ENCODE measurements at places on chromosomes 3 and 15.
A peak's percentile ranks its signal among the peaks of the same experiment; 100 is the strongest.

DNA sequence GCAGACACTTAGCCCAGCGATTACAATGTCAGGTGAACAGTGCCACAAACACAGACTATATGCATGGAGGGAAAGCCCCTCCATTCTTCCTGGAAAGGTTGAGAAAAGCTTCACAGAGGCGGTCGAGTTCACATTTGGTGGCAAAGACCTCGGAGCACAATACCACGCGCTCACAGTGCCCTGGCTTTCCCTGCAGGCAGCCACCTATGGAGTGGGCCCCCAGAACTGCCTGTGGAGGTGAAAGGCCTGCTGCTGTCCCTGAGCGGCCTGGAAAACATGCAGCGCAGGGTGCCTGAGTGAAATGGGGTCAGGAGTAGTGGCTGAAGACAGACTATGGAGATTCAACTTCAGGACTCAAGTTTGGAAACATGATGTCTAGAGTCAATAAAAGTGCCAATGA lies 26.9 kb downstream of the PDIA5 start:
- DNase-seq = no peak

GRCh38 chr3:58658508-58658907 lies 8.1 kb downstream of the FAM3D start:
- no peak for DNase-seq

- DNase-seq = no peak
Observed at GRCh38 chr15:92962914-92963313, 62.8 kb downstream of the CHD2 start.

DNA sequence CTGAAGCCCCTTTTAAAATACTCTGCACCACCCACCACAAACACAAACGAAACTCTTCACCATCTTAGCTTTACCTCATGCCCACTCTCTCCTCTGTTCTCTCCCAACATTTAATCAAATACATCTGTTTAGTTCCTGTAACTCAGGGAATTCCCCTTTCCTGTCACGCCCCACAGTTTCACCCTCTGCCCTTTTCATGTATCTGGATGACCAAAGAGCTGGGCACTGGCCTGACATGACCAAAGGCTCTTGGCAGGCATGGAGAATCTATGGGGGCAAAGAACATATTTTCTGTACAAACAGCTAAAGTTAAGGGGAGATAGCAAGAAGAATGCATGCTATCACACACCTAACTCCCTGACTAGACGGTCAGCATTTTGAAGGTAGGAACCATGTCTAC lies 270.0 kb downstream of the TBL1XR1 start:
- DNase-seq = no peak

DNA sequence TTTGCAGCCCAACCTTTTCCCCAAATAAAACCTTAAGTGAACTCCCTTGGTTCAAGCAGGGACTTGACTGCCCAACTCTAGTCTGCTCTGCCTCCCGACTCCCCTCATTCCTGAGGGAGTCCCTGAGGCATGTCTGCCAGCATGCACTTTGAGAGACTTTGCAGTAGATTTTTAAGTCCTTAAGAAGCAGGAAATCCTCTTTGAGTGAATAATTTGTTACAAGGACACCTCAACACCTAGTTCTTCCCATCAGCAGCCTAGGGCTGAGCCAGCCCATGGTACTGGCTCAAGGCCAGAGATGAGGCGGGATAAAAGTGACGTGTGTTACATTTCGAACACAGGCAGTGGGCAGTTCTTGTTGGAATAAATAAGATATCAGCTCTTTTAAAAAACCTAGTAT lies 204.3 kb upstream of the SLC2A2 start:
- DNase-seq = no peak

DNA sequence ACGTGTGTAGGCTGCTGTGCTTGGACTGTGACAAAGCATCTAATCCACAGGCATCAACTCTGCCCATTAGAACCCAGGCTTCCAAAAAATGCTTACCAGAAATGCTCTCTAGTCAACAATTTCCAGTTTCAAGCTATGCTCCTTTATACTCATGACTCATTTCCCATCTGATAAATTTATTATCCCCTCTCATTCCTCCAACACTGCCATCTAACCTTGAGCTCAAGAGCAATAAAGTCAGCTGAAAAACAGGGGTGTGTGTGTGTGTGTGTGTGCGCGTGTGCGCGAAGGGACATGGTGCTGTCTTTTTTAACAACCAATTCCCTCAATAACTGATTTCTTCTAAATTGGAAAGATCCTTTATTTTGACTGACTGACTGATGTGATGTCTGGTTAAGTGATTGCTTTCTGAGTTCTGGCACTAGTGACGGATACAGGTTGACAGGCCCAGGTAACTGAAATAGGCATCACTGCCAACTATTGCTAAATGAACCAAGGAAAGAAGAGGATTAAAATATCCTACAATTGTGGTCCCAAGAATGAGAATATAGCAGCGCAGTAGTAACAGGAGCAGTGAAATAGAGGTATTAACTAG lies 405.5 kb downstream of the ZNF385D start:
- DNase-seq = no peak

GRCh38 chr3:155690921-155691320 lies 54.0 kb downstream of the PLCH1 start:
- no peak for DNase-seq

GRCh38 chr3:186825294-186825821 lies 17.2 kb upstream of the ADIPOQ start:
- peak; percentile 34 for DNase-seq

DNA sequence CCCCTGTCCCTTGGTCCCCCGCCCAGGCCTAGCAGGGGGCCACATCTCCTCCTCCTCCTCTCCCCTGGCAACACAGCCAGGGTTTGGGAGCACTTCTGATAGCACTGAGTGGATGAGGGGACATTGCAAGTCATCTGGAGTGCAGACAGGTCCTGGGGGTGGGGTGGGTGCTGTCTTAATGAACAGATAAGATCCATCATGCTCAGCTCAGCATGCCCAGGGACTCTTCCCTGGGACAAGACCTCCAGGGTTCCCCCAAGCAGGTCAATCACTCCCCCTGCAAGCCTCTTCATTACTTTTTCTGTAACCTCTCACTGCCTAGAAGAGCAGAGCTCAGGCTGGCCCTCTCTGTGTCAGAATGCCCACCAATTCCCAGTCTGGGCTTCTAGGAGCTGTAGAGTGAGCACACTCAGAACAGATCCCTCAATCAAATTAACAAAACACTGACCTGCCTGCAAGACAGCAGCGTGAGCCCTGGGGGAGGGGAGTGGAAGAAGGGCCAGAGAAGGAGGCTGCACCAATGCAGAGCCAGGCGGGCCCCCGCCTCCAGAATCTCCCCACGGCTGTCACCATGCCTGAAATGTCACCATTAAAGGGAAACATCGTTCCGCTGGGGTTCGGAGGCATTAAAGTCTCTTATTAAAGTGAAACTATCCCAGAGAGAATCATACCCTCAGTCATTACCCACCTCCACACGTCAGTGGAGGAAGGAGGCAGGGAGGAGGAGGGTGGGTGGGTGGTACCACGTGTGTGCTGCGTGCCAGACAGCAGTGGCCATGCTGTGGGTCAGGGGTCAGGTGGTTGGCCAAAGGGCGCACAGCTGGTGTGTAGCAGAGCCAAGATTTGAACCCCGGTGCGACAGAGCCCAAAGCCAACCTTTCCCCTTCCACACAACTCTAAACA lies 114.7 kb upstream of the LINGO1 start:
- DNase-seq = no peak

- DNase-seq = no peak
Observed at GRCh38 chr3:112508860-112509259, 9.6 kb upstream of the BTLA start.

- no peak for DNase-seq
Observed at GRCh38 chr3:145721273-145721805, 439.6 kb downstream of the PLOD2 start.

DNA sequence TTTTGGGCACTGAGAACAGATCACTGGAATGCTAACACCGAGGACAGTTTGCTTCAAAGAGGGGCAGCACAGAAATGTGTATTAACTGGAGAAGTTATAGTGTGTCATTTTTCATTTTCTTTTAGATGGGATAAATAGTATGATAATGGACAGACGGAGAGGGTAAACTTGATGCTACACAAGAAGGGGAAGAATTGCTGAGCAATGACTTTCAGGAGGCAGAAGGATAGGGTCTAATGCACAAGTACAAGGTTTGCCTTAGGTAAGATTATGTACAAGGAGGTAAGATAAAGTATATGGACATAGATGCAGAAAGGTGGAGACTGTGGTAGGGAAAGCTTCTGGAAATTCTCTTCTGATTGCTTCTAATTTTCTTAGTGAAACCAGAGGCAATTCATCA lies 32.3 kb upstream of the LRRC58 start:
- no peak for DNase-seq

- DNase-seq = peak; percentile 83
Observed at GRCh38 chr15:77420610-77421369, at the start of gene HMG20A. HMG20A (plus strand) TSS chr15:77420888; CDS start chr15:77458408, 37,520 bp downstream.

- no peak for DNase-seq
Observed at GRCh38 chr15:92779874-92780273, 120.2 kb upstream of the CHD2 start.

DNA sequence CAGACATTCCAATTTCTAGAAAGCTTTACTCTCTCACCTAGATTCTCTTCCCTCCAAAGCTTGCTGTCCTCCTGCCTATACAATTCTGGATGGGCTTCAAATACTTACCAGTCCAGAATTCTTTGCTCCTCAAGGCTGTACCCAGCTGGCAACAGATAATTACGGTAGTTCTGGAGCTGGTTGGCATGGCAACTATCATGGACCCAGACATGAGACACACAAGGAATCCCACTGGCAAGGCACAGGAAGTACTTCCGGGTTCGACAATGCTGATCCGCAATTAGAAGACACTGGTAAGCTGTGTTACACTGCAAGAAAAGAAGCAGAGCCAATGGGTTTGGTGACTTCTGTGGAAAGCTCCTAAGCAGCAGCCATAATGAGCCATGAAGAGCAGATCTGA lies 37.9 kb downstream of the TUBGCP4 start:
- no peak for DNase-seq

DNA sequence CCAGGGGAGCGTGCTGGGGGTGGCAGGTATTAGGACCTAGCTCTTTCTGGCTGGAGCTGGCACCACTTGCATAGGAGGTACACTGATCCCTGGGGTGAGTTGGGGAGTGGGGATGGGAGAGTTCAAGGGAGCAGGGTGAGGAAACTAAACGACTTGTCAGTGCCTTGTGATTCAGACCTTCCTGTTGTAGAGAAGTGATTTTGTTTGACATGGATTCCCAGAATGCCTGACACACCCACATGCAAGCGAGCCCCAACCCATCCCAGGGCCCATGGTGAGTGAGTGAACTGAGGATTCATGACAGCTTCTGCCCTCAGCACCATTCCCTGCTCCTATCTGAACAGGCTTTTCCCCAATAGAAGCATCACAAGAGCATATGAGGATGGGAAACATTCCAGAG lies 15.6 kb upstream of the UBE2Q2 start:
- DNase-seq = no peak

DNA sequence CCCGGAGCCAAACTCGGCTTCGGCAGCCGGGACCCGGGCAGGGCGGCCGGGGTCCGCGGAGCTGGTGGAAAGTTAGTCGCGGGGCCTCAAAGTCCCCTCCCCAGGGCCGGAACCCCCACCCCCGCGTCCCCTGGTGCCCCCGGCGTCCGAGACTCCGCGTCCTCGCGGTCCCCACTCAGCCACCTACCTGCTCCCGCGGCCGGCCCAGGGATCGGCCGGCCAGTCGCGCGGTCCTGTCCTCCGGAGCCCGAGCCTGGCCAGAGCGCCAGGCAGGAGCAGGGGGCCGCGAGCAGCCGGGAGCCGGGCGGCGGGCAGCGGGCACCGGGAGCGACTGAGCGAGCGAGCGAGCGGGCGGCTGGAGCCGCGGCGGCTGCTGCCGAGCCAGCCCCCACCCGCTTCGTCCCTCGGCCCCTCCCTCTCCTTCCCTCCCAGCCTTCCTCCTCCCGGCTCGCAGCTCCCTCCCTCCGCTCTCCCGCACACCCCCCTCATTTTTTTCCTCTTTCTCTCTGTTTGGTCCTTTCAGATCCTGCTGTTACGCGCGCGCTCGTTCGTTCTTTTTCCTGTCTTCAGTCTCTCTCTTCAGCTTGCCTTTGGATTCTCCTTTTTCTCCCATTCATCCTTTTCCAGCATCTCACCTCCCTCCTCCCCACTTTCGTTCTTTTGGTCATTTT lies at the start of gene MEGF11:
Gene MEGF11 (minus strand): TSS at position 333 of the 671 bp plus-strand sequence. CDS start 125,347 bp downstream, outside the sequence.
- DNase-seq = no peak

DNA sequence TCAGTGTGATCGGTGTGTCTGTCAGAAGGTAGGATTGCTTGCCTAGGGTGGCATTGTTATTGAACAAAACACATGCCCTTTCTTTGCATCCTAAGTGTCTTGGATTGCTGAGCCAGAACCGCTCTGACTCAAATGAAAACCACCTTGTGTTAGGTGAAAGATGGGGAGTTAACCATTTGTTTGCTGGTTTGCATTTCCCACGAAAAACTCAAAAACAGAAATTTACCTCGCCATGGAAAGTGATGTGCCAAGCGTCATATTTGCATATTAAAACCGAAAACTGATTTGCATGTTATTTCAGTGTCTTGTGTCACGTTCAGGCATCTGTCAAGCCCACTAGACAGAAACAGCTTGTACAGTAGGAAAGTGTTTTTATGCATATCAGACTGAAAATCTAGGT lies 474.6 kb upstream of the TPRG1 start:
- no peak for DNase-seq

DNA sequence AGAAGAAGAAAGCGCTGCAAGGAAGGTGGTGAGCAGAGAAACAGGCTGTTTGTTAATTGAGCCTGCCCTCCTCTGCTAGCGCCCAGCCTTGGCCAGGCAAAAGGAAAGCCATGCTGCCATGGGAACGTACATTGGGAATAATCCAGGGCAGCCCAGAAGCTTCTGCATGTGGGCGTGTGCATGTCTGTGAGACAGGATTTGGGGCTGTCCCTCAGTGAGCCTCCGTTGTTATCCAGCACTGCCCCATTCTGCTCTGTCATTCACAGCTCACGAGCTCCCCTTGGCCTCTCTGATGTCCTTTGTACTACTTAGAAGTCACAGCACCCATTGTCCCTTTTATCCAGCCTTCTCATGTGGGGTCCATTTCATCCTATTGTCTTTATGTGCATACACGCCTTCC lies 239.1 kb upstream of the ROPN1 start:
- DNase-seq = no peak

GRCh38 chr3:126954141-126954842 lies 28.6 kb upstream of the PLXNA1 start:
- DNase-seq = no peak

DNA sequence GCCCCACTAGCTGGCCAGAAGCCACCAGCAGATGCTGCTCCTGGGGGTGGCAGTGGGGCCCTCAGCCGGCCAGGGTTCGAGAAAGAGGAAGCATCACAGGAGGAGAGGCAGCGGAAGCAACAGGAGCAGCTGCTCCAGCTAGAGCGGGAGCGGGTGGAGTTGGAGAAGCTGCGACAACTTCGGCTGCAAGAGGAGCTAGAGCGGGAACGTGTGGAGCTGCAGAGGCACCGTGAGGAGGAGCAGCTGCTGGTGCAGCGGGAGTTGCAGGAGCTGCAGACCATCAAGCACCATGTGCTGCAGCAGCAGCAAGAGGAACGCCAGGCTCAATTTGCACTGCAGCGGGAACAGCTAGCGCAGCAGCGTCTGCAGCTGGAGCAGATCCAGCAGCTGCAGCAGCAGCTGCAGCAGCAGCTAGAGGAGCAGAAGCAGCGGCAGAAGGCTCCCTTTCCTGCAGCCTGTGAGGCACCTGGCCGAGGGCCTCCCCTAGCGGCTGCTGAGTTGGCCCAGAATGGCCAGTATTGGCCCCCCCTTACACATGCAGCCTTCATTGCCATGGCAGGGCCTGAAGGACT lies 17.5 kb upstream of the APEH start:
- DNase-seq = no peak

All from fibroblast of skin of left quadriceps (primary cell).